GOT3 (cell line): ENCODE measurements at places on chromosomes 13 and 19.

DNA sequence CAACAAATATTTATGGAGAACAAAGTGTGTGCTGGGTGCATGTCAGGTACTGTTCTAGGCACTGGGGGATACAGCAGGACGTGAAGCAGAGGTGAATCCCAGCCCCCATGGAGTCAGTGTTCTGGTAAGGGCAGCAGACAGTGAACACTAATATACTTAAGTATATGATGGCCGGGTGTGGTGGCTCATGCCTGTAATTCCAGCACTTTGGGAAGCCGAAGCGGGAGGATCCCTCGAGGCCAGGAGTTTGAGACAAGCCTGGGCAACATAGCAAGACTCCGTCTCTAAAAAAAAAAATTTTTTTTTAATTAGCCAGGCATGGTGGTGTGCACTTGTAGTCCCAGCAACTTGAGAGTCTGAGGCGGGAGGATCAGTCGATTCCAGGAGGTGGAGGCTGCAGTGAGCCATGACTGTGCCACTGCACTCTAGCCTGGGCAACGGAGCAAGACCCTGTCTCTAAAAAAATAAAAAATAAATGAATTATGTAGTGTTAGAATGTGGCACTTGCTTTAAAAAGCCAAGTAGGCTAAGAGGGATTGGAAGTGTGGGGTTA, 22.6 kb downstream of the CHST8 start:
- no peak for DNase-seq

GRCh38 chr19:47595944-47596343, 13.0 kb upstream of the BICRA start:
- DNase-seq = no peak

DNA sequence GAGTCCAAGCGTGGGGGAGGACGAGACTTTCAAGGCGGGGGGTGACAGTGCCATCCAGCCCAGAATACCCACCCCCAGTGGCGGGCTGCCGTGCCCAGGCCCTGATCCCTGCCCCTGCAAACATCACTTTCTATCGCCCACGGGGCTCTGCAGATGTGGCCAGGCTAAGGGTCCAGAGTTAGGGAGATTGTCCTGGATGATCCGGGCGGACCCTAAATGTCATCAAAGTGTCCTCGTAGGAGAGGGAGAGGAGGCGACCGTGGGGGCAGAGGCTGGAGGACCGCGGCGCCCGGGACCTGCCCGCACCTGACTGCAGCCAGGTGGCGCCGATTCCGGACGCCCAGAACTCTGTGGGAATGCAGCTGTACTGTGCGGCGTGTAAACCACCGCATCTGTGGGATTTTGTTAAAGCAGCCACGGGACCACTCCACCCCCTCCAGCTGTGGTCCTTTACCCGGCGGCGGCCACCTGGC, 32.4 kb downstream of the GJA3 start:
- no peak for DNase-seq

DNA sequence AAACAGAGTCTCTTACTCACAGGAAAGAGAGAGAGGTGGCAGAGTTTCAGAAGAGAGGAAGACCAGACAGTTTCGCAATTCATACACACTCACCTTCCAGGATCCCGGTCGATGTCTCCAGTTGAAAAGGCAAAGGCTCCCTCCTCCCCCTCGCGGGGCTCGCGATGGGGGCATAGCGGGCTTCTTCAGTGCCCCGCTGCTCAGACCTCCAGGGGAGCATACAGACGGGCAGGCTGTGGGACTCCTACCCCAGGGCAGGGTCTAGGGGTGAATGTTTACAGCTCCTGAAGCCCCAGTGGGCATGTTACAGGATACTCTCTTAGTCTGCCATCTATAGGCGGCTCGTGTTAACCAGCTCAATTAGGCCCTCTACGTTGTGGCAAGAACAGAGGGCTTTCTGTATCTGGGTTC, 139.2 kb downstream of the SLITRK5 start:
- no peak for DNase-seq
